NCI-H187 treated with DMSO at 0.1 percent for 48 hours (cell line): ENCODE measurements at places on chromosomes 12 and 14.

- DNase-seq, result no peak
These were observed 142.1 kb downstream of the KIF21A start for GRCh38 chr12:39300799-39301198.

GRCh38 chr12:114954511-114955055 lies 270.6 kb upstream of the TBX3 start:
- DNase-seq, result no peak

DNA sequence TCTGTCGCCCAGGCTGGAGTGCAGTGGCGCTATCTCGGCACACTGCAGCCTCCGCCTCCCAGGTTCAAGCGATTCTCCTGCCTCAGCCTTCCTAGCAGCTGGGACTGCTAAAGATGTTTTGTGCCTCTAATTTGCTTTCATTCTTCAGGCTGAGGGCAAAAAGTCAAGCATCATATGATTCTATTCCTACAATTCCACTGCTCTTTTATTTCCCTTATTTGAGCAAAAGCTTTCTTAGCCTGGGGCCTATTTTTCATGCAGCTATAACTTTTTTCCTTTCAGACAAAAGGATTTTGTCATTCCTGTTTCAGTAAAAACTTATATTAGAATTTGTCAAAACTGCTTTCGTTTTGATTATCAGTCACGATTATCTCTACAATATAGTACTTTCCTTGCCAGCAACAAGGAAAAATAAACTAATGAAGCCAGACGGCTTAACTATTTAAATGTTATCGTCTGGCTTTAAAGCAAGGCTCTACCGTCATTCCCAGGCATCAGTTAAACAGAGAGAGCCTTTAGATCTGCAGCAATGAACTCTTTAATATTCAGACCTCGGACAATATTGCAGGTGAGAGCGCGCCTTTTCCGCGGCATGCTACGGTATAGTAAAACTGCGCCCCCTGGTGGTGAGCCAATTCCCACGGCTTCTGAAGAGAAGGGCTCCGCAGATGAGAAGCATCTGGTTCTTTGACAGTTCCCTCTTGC lies 1.4 kb upstream of the SLC2A13 start:
- DNase-seq, result peak; percentile 86

- no peak for DNase-seq
These were observed 11.4 kb upstream of the BDKRB2 start for GRCh38 chr14:96192975-96193805.

- peak; percentile 55 for DNase-seq
These were observed 12.4 kb downstream of the SMIM41 start for GRCh38 chr12:52091869-52092268.

GRCh38 chr14:82398256-82398655 lies 864.6 kb upstream of the SEL1L start:
- DNase-seq, result no peak

DNA sequence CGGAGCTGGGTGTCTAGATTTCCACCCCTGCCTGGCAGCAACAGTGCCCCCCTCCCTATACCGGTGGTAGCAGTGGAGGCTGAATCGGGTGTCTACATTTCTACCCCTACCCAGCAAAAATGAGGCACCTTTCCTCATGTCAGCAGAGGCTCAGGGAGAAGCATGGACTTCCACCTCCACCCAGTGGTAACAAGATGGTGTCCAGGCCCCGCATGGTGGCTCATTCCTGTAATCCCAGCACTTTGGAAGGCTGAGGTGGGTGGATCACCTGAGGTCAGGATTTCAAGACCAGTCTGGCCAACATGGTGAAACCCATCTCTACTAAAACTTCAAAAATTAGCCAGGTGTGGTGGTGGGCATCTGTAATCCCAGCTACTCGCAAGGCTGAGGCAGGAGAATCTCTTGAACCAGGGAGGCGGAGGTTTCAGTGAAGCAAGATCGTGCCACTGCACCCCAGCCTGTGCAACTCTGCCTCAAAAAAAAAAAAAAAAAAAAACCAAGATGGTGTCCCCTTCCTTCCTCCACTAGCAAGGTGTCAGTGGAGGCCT lies 35.5 kb upstream of the OR5AU1 start:
- DNase-seq, result no peak

- no peak for DNase-seq
These were observed 6.7 kb upstream of the CACNB3 start for GRCh38 chr12:48811437-48812090.

DNA sequence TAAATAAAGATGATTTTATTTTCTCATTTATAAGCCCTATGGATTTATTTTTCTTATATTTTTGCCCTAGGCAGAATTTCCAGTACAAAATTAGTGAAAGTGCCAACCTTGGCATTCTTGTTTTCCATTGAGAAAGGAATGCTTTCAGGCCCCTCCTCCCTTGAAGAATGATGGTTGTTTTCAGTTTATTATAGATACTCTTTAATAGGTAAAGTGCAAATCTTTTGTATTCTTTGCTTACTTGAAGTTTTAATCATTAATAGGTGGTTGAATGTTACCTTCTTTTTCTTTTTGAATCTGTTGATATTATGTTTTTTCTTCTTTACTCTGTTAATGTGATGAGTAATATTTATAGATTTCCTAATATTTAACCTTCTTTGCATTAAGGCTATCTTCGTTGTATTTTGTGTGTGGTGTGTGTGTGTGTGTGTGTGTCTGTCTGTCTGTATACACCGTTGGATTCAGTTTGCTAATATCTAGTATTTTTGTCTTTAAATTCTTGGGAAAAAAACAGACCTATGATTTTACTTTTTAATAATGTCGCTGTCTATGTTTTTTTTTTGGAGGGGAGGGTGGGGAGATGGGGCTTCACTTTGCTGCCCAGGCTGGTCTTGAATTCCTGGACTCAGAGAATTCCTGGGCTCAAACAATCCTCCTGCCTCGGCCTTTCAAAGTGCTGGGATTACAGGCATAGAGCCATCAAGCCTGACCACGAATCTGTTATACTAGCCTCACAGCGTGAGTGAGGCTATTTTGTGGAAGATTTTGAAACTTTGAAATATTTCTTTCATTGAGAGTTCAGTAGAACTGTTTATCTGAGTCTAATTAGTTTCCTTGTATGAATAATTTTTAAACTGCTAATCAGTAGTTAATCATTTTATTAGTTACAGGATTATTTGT lies 13.5 kb downstream of the SRGAP1 start:
- DNase-seq, result no peak

- no peak for DNase-seq
These were observed 3.2 kb downstream of the TDP1 start for GRCh38 chr14:89958966-89959365.

DNA sequence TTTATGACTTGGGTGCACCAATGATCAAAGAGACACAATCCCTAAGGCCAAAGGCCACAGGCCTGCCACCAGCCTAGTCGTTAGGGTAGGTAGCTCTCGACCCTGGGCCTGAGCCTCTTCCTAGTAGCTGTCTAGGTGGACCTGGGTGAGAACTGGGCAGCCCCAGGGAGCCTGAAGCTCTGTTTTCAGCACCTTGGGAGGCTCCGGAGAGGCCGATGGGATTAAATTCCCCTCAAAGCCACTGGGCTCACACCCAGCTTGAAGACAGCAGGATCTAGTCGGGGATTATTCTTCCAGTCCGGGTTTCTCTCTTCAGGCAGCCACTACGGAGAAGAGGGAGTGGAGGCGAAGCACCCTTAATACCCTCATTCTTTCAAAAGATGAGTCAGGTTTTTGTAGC lies 79.8 kb downstream of the TMEM260 start:
- DNase-seq, result no peak

DNA sequence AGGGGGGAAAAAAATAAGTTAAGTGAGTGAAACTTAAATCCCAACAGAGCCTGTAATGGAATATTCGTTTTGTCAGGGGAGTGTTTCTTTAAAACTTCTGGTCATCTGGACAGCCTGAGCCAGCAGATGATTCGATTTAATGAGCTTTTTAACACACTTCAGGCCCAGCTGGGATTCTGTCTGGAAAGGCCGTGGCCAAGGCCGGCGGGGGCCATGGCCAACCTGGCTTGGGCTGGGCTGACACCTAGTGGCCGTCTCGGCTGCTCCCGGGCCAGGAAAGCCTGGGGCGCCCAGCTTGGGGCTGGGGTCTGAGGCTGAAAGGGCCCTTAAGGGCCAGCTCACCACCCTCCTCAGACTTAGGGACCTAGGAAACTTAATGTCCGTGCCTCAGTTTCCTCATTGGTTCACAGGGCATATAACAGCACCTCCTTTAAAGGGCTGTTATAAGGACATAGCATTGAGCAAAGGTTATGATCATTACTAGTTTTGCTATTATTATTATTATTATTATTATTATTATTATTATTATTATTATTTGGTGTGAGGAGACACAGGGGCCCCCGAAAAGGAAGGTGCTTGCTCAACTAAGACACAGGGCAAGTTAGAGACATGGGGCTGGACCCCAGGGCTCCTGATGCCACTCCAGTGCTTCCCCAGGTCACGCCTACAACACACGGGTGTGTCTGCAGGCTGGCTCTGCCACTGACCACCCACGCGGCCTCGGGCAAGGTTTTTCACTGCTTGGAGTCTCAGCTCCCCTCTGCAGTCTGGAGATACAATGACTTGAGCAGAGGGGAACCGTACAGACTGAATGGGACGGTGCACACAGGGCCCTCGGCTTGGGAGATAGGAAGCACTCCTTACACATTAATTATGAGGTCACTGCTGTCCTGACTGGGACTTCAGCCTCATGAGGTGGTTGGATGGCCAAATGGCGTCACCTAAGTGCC lies 84.0 kb downstream of the SYNE3 start:
- DNase-seq, result no peak

DNA sequence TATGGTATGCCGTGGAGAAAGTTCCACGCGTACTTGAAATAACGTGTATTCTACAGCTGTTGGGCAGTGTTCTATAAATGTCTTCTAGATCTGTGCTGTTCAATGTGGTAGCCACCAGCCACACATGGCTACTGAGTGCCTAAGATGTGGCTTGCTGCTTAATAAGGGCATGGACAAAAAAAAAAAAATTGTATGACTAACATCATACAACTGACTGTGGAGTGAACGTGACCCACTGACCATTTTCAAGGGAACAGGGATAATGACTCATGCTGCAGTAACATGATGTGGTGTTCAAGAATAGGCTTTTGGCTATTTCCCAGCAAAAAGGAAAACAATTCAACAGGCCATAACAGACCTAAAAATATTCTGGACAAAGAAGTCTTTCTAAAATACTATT lies 13.0 kb downstream of the ATG14 start:
- no peak for DNase-seq

- no peak for DNase-seq
These were observed 104.0 kb downstream of the STAB2 start for GRCh38 chr12:103691063-103691462.

- no peak for DNase-seq
These were observed 35.5 kb downstream of the CACNA2D4 start for GRCh38 chr12:1882850-1883470.

- no peak for DNase-seq
These were observed 389.3 kb upstream of the USP15 start for GRCh38 chr12:61870658-61871484.

GRCh38 chr12:110733900-110734299 lies 8.8 kb downstream of the PPP1CC start:
- no peak for DNase-seq

- DNase-seq, result no peak
These were observed 1.9 kb downstream of the HEATR5A start for GRCh38 chr14:31418440-31418839.

GRCh38 chr14:28344381-28344780 lies 422.2 kb upstream of the FOXG1 start:
- no peak for DNase-seq

DNA sequence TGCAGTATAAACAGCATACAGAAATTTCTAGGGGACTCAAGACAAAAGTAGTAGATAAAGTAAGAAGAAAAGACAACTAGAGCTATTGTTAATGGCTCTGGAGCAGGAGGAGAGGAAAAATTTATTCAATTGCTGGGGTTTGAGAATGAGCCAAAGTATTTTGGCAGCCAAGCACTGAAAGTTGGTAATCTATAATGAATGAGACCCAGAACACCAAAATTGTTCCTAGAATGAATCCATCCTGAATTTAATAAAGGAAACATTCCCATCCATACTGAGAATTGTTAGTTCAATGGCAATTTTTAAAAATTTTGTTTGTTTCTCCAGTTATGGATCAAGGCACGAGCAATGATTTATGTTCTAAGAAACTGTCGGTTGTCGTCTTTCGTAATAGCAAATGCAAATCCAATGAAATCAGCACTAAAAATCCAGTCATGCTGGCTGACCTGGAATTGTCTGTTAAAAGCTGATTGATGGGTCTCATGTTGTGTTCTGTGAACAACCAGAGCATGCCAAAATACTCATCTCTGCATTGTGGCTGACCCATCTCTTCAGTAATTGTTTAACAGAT lies 170.9 kb upstream of the LMNTD1 start:
- no peak for DNase-seq

DNA sequence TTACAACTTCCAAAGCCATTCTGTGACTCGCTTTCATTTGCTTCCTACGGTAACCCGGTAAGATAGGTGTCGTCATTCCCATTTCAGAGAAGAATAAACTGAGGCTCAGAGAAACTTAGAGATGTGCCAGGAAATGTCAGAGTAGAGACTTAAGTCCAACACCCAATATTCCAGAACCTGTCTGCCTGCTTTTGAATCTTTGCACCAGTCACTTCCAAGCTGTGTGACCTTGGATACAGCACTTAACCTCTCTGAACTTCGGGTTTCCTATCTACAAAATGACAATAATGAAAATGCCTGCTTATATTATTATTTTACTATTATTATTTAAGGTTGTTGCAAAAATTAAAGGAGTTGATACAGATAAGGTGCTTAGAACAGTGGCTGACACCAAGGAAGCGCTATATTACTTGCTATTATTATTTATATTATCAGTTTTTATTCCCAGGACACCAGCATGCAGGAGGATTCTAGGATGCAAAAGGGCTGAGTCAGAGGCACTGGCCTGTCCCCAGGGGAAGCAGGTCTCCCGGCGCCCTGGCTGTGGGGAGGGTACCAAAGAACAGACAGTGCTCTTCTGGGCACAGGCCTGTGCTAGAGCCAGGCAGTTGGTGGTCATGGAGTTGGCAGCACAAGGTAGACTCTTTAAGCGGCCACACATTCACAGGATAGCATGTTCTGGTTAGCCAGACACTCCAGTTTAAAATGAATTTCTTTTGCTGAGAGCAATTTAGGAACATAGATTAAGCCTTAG lies 5.4 kb downstream of the HSPB8 start:
- DNase-seq, result no peak

GRCh38 chr12:43776498-43776897 lies 17.7 kb downstream of the IRAK4 start:
- no peak for DNase-seq
